Activated CD4-positive, alpha-beta T cell treated with anti-CD3 and anti-CD28 coated beads, Interleukin-2, amount 50 U/mL, for 24 hours (primary cell): ENCODE measurements at places on chromosomes 2 and 18.

DNA sequence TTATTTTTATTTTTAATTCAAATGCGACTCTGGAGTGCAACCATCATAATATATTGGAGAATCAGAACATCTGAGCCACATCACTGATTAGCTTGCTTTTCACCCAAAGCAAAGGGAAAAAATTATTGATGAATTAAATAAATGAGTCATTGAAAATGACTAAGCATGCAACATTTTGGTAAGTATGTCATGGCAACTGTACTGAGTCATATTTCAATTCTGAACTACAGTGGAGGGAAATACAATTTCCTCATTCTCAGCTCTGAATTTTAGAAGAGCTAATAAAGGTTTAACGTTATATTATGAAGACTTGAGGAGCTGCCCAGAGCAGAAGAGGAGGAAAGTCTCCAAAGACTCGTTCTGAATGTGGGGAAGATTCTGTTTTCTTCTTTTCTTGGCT lies 89.6 kb upstream of the CCDC68 start:
- DNase-seq: no peak

GRCh38 chr2:201854221-201854801 lies 48.0 kb downstream of the CDK15 start:
- DNase-seq: no peak

GRCh38 chr18:25335676-25336075 lies 16.3 kb downstream of the ZNF521 start:
- no peak for DNase-seq

GRCh38 chr2:80028584-80028983 lies 276.0 kb downstream of the LRRTM1 start:
- DNase-seq: no peak

DNA sequence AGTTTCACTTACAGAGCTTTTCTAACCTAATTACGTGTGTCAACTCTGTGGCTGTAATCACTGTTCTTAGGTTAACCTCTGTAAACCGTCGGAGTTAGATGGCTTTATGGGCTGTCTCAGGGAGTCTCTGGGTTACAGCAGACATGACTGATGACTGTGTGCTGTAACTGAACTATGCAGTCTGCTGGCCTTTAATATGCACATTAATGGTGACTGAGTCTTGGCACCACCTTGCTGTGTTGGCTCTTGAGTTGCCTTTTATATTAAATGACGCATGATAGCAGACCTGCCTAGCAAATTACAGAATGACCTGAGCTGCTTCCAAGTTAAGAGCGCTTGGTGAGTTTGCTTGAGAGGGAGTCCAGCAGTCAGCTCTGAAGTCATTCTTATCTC lies 90.1 kb downstream of the ACKR3 start:
- no peak for DNase-seq

DNA sequence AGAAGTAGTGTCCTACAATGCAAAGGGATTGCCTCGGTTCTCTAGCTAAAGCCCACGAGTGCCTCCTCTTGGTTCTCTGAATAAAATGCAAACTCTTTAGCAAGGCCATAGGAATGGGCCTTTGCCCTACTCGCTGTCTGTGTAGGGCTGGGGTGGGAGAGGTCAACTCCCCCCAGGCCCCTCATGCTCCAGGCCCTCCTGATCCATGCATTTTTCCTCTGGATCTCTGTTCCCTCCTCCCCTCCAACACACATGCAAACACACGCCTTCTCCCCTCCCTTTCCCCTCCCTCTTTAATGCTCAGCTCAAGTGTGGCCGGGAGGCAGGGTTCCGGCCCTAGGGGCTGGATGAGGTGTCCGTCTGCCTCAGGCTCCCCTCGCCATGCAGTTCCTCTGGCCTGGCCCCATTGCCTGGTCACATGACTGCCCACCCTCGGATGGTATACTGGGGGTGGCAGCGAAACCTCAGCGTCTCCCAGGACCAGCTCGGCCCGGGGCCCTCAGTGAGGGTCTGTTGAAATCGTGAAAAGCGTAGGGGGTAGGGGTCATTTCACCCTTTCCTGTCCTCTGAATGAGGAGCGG lies 14.9 kb upstream of the KLF11 start:
- DNase-seq: no peak

GRCh38 chr2:101162561-101163330 lies 11.6 kb upstream of the TBC1D8 start:
- DNase-seq: no peak

- DNase-seq: no peak
Measured at GRCh38 chr2:1784986-1785617, 40.8 kb upstream of the PXDN start.

GRCh38 chr18:63106727-63107126 lies 212.8 kb downstream of the BCL2 start:
- no peak for DNase-seq

- DNase-seq: no peak
Measured at GRCh38 chr2:240948905-240949790, 43.0 kb downstream of the CROCC2 start.

- no peak for DNase-seq
Measured at GRCh38 chr2:53536583-53537361, 230.8 kb upstream of the CHAC2 start.

- DNase-seq: no peak
Measured at GRCh38 chr2:140893685-140894084, 1237.1 kb downstream of the LRP1B start.

DNA sequence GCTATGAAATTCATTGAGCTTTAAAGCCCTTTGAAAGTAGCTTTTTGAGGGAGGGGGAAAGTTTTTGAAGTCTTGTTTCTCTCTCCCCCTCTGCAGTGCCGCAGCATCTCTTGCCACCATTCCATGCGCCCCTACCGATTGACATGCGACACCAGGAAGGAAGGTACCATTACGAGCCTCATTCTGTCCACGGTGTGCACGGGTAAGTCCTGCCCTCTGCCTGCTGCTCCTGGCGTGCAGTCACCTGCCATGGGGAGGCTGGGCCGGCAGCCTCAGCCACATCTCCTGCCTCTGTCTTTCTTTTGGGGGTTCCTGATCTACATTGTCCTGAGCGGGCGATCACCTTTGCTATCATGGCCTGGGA lies 191.6 kb downstream of the GLI2 start:
- DNase-seq: no peak

- no peak for DNase-seq
Measured at GRCh38 chr2:232876161-232876977, 6.3 kb downstream of the SNORC start.

GRCh38 chr2:132470746-132471145 lies 54.1 kb downstream of the GPR39 start:
- DNase-seq: no peak

DNA sequence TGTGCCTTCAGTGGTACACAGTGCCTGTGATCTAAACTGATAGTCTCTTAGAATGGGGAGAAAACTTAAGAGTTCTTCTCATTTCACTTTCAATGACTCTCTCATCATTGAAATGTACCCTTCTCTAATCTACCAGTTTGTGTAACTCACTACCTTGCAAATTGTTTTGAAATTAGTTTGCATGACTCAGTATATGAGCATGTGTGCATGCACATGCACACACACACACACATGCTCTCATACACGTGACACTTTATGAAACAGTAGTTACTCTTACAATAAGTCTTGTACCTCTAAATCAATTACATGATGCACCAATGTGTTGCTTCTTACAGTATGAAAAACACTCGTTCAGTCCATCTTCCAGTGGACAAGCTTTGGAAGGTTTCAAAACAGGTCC lies 10.6 kb downstream of the LYPD6B start:
- no peak for DNase-seq

GRCh38 chr2:128270672-128271596 lies 47.7 kb downstream of the HS6ST1 start:
- DNase-seq: no peak

GRCh38 chr18:36559149-36559857 lies 261.8 kb downstream of the FHOD3 start:
- no peak for DNase-seq

DNA sequence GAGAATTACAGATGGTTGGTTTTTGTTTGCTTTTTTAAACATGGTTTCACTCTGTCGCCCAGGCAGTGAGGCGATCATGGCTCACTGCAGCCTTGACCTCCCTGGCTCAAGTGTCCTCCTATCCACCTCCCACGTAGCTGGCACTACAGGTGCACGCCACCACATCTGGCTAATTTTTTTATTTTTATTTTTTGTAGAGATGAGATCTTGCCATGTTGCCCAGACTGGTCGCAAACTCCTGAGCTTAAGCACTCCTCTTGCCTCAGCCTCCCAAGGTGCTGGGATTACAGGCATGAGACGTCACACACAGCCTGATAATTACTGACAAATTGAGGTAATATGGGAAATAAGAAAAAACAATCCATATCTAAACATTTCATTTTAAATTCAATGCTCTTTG lies 110.5 kb upstream of the ZSWIM2 start:
- DNase-seq: no peak

- no peak for DNase-seq
Measured at GRCh38 chr2:174682007-174682577, 82.2 kb downstream of the CHRNA1 start.

DNA sequence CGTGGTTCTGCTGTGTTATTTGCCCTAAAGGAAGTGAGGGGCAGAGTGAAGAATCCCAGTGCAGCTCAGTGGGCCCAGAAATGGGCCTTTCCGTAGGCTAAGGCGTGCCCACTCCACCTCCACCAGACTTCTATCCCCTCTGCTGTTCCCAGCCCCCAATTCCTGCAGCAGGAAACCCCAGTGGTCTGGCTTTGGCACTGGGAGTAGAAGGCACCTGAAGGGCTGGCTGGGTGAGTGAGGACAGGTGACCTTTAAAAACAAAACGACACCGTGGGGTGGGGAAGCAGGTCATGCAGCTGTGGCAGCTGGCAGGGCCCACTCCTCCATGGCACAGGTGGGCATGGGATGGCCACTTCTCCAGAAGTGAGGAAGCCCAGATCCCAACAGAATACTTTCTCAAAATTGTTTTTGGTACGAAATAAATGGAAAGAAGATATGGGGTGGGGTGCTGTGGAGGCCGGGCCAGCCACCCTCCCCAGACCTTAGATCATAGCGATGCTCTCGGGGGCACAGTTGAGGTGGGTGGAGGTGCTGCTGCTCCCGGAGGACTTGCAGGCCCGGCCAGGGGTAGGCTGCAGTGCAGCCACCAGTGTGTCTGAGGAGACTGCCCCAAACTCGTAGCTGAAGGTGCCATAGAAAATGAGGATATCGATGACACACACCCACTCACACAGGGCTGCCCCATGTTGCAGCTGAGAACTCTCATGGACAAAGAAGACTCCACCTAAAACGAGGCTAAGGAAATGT lies 3.2 kb downstream of the RNF181 start:
- DNase-seq: no peak

DNA sequence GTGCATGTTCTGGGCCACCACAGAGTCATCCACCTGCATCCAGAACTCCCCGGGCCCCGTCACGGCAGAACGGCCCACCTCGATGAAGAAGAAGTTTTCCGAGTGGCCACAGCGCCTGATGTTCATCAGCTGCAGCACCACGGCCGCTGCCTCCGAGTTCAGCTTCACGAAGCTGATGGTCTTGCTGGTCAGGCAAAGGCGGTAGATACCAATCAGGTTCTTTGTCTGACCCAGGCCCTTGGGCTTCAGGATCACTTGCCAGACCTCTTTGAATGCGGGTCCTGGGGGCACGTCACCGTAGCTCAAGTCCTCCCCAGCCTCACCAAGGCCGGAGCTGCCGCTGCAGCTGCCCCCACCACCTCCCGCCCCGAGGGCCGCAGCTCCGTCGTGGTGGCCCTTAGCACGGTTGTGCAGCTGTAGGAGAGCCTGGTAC lies 1.6 kb downstream of the IRS1 start:
- DNase-seq: no peak

- no peak for DNase-seq
Measured at GRCh38 chr2:238130696-238131628, 7.5 kb upstream of the KLHL30 start.

- DNase-seq: no peak
Measured at GRCh38 chr2:85173909-85174308, 40.7 kb downstream of the TCF7L1 start.

DNA sequence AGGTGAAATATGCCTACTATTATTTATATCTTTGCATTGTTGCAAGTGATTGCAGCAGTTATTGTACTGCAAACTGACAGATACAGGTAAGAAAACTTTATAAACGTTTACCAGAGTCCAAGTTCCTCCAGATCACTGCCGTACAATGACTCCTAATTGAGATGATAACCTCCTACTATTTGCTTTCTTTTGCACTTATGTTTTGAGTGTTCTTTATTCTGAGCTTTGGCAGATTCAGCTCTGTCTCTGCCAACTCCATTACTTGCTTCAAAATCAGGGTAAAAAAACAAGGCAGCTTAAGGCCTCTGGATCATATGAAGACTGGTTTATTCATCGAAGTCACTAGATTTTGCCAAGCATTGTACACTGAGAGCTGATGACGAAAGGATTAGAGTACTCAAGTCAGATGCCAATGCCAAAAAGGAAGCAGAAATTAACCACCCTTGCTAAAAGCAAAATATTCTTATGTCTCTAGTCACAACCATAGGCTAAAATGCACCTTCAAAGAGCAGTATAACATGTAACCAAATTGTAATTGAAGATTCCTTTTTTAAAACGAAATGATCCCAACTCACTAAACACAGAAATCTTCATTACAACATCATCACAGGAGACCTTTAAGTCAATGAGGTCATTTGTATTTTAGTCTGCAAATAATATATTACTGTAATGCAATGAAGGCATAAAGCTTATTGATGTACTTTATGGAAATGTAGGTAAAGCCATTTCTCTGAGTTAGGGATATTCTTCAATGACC lies 10.5 kb upstream of the IKZF2 start:
- no peak for DNase-seq

DNA sequence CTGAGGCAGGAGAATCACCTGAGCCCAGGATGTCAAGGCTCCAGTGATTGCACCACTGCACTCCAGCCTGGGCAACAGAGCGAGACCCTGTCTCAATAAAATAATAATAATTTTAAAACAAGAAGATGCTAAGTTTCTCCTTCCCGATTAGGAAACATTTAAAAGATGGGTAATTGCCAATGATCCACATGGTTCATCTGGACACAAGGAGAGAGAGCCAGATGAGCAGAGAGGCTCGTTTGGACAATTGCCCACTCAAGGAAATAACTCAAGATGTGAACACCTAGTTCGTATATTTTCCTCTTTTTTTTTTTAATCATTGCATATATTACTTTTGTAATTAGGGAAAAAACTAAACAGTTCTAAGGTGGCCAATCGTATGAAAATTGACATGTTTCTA lies 3.6 kb upstream of the ACTG2 start:
- no peak for DNase-seq

DNA sequence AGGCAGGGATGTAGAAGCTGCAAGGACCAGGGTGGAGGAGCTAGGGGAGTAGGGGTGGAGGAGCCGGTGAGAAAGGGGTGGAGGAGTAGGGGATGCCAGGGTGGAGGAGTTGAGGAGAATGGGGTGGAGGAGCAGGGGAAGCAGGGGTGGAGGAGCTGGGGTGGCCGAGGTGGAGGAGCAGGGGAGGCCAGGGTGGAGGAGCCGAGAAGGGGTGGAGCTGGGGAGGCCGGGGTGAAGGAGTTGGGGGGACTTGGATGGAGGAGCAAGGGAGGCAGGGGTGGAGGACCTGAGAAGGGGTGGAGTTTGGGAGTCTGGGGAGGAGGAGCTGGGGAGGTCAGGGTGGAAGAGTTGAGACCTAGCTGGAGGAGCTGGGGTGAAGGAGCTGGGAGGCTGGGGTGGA lies 13.3 kb downstream of the SOX11 start:
- no peak for DNase-seq

- DNase-seq: no peak
Measured at GRCh38 chr2:123953846-123954245, 71.2 kb upstream of the CNTNAP5 start.

- DNase-seq: no peak
Measured at GRCh38 chr2:8985561-8986326, 17.7 kb downstream of the MBOAT2 start.

GRCh38 chr18:32019251-32019948 lies 775 bp downstream of the RNF125 start:
- peak; percentile 12 for DNase-seq
